ENCODE measurements at places on chromosomes 4 and X.
A peak's percentile ranks its signal among the peaks of the same experiment; 100 is the strongest.

DNA sequence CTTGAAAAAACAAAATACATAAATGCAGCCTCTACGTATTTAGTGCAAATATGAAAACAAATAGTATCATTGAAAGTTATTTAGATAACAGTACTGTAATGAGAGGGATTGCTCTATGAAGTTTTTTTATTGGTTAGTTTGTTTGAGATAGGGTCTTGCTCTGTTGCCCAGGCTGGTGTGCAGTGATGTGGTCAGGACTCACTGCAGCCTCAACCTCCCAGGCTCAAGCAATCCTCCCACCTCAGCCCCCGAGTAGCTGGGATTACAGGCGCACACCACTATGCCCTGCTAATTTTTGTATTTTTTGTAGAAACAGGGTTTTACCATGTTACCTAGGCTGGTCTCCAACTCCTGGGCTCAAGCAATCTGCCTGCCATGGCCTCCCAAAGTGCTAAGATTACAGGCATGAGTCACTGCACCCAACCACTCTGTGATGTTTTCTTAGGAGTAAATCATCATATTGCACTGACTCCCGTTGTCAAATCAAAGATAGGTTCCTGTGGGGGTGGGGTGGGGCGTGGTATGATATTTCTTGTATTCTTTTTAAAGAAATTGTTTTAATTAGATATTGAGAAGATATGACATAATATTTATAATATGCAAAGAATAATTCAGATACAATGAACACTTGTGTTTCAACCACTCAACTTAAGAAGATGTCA, 75.8 kb downstream of the ATG4A start:
- DNase-seq, result no peak

- no peak for DNase-seq
These were observed 83.5 kb downstream of the CNKSR2 start for GRCh38 chrX:21457718-21458117.

DNA sequence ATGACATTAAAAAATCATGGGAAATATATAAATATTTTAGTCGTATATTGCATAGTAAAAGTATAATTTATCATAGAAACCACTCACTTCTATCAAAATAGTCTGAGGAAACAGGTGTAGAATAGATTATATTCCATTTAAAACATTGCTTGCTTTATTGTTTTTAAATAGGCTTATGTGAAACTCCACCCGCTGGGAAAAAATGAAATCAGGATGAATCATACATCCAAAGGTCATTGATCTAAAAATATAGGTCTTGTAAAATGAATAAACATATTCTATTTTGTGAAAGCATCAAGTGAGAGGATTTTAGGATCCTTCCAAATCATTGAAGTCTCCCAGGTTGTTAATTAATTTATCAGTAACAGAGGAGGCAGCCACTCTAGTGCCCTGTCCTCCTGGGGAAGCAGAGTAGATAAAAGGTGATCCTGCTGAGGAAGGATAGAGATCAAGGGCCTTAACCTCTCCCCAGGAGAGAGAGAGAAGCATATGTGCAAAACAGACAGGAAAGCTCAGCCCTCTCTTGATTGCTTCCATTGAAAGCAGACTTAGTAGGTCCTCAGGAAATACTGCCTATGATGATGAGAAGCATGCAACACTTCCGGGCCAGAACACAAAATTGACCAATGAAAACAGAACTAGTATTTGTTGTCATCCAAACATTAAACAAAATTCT, 96.8 kb upstream of the MAP9 start:
- no peak for DNase-seq

DNA sequence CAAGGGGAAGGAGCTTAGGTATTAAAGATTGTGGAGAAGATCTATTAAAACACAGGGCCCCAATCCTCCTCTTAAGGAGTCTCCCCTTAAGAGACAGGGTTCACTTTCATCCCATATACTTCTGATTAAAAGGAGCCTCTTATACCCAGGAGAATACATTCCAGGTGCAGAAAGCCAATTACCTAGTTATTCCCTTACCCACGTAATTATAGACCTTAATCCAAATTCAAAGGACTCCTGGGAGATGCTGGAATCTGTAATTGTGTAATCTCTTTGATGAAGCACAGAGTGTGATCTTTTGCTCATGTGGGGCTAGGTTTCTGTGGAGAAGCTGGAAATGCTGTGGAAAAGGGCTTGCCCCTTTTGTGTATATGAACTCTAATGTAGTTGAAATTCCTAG, 1.4 kb upstream of the SEC24B start:
- DNase-seq, result no peak

DNA sequence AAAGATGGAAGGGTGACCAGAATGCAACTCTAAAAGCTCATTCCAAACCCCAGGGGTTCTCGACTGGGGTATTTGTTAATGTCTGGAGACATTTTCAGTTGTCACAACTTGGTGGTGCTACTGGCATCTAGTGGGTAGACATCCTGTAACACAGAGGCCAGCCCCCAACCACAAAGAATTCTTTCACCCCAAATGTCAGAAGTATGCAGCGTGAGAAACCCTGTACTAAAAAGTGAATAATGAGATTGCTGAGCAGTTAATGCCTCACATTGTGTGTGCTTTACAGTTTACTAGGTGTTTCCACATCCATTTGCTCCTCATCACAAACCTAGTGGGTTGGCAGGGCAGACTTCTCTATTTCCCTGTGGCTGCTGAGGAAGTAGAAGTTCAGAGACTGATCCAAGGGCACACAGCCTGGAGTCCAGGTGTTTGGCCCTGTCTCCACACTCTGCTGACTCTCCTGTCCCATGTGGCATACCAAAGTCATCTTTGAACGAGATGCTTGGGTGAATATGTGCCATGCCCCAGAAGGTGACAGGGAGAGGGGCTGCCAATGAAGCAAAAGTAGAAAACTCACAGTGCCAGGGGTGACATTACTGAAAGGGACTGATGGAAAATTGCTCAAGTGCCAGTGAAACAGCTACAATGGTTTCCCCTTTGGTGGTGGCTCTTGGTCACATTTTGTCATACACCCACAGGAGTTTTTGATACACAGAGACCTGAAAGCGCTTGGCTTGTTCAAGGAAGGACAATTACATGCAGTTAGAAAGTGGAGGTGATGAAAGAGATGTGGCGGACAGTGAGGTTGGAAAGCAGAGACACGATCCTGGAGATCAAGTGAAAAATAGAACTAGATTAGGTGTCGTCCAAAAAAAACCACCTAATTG, 10.1 kb upstream of the TMEM154 start:
- no peak for DNase-seq

GRCh38 chr4:89267392-89267791, 40.2 kb downstream of the GPRIN3 start:
- no peak for DNase-seq

DNA sequence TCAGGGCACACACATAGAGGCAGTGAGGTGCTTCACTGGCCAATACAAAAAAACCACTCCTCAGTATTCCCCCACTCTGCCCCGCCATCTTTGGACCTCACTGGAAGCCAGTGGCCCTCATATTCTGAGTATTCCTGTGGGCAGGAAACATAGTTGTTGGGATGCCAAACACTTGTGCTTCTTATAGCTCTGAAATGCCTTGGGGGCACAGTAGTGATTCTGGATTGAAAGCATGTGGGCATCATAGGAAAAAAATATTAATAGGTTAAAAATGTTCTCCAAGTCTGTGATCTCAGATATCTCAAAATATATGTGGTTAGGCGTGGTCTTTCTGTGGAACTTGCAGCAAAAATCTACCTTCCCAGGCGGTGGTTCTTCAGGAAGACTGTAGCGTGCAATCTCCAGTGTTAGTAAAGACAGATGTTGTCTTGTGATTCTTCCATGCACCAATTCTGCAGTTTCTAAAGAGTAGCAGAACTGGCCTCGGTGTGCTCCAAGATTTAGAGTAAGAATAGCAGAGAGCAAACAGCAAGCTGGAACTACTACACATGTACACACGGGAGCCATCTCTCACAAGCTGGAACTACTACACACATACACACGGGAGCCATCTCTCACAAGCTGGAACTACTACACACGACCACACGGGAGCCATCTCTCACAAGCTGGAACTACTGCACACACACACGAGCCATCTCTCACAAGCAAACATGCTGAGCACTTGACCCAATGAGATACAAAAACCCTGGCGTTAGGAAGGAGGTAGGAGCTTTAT, 8.0 kb upstream of the TENM3 start:
- no peak for DNase-seq

DNA sequence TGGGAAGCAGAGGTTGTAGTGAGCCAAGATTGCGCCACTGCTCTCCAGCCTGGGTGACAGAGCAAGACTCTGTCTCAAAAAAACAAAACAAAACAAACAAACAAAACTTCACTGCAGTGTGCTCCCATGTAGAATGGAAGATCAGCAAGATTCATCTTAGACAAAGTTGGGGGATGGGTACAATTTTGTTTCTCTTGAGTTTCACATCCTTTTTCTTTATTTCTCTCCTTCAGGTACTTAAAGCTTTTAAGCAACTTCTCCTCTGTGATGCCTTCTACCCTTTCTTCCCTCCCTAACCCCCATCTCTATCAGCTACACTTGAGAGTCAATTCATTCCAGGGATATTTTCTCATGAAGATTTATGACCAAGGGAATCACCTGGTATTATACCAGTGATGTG, 15.5 kb upstream of the RBBP7 start:
- no peak for DNase-seq

DNA sequence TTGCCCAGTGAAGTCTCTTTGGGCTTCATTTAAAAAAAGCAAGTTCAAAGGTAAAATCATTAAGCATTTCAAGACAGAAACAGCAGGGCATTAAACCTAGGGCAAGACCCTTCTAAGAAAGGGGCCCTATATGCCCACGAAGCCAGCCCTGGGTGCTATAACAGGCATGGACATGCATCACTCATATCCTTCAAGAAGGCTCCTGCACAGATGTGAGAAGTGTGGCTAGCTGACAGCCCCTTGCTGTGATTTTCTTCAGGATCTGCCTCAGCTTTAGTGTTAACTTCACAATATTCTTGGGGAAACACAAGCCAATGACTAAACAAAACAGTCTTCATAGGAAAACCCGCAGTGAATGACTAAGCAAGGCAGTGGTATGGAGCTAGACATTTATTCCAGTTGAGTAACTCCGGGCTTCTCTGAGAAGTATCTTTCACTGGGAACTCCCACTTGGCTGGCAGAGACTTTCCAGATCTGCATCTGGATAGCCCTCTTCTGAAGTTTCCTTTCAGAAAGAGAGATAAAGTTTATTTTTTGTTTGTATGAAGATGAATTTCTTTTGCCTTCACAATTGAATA, 11.9 kb upstream of the MAOA start:
- peak; percentile 14 for DNase-seq

DNA sequence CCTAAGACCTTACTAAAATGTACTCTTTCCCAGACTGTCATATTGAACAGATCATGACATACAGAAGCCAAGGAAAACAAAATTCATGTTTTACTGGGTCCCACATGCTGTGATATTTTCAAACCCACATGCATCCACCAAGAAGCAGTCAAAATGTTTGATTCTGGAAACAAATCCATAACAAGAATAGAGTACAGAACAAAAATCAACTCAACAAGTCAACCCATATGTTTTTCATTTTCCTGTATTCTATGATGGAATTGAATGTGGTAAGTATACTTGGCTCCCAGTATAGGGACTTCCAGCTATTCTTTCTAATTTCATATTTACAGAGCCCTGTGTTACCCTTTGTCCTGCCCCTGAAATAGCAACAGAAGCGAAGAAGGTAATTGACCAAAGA, 106.8 kb downstream of the COL25A1 start:
- no peak for DNase-seq

DNA sequence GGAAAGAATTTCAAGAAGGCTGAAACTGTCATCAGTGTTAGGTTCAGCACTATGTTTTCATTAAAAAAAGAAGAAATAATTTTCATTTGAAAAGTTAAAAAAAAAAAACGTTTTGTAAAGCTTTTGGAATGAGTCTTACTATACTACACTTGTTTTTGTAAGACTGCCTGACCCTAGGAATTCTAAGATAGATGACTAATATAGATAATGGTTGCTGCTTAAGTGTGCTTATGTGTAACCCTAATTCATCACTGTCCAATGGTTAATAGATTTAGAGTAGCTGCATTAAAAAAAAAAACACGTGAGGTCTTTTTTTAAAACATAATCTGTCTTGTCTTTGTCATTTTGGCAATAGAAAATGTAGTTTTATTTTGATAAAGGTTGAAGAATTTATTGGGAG, 323.2 kb downstream of the IL1RAPL1 start:
- DNase-seq, result no peak

DNA sequence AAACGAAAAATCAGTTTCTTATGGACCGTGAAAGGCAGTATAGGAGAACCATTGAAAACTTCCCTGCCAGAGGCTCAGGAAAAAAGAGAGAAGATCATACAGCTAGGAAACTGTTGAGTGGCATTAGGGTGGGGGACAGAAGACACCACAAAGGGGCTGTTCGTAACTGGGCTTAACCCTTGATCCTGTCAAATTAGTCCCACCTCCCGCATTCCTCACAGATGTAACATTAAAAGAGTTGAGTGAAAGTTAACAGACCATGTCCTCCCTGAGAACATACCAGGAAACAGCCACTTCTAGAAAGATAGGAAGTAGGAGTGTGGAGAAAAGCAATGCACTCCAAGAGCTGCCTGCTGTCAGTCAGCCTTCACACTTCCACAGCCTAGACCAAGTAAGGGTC, 8.7 kb downstream of the SHROOM4 start:
- DNase-seq, result no peak

DNA sequence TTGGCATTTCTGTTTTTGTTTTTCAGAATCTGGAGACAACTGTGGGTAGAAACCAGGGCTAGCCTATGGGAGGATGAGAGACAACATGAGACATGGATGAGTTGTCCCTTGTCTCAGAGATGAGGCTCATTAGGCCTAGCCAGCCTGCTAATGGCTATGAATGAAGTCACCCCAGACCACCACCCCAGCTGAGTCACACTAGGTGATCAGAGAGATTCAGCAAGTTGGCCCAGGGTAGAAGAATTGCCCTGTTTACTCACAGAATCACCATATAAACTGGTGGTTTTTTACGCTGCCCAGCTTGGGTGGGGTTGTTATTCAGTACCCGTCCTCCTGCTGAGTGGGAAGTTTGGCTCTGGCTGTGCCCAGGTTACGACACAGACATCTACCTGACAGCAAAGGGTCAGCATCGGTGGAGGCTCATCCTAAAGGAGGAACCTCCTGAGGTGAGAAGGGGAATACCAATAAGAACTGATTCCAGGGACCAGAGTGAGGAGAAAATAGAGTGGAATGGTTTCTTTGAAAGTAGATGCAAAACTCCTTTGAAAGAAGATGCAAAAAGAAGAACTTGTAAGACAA, 17.2 kb upstream of the ARSJ start:
- no peak for DNase-seq

- no peak for DNase-seq
These were observed 341.2 kb downstream of the TECRL start for GRCh38 chr4:64068096-64068495.

- DNase-seq, result no peak
These were observed 862 bp upstream of the INPP4B start for GRCh38 chr4:142846729-142847596.

DNA sequence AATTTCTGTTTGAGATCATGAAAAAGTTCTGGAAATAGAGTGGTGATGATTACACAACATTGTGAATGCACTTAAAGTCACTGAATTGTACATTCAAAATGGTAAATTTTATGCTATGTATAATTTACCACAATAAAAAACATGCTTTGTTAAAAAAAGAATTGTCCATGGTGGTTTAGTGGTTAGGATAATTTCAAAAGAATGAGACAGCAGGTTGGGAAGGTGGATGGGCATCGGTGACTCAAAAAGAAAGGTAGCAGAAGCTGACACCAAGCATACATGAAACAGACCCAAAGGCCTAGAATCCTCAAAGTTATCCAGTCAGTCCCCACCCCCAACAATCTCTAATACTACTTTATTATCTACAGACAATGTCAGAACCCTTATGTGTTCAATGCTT, 91.1 kb downstream of the MSN start:
- DNase-seq, result no peak

Data from H54 (cell line).